Hepatocyte (in vitro differentiated cells): ENCODE measurements at places on chromosomes 7 and 10. TPM values are rescaled to one million over a fixed set of nuclear protein-coding genes. Genes with fewer than 3 reads are reported as not detected.

SLC13A1 gene
- 0.07 and 0.28 TPM in 2 replicates for total RNA-seq

TMEM270 gene
- 1.1 TPM in 1 of 2 replicates, not detected in the other for total RNA-seq

IFIT1B gene
- not detected in 2 replicates for total RNA-seq

WNT2 gene
- total RNA-seq: 16.3 and 17.6 TPM in 2 replicates

MACC1 gene
- total RNA-seq: 42.9 and 46.0 TPM in 2 replicates
